ENCODE measurements at places on chromosomes 16 and 17. TPM values are rescaled to one million over a fixed set of nuclear protein-coding genes. Genes with fewer than 3 reads are reported as not detected.

The CTU2 gene
- total RNA-seq, result 13.4 TPM

- DNase-seq, result peak; percentile 81
Measured at GRCh38 chr16:67936880-67937605, 393 bp upstream of the PSMB10 start.

DNA sequence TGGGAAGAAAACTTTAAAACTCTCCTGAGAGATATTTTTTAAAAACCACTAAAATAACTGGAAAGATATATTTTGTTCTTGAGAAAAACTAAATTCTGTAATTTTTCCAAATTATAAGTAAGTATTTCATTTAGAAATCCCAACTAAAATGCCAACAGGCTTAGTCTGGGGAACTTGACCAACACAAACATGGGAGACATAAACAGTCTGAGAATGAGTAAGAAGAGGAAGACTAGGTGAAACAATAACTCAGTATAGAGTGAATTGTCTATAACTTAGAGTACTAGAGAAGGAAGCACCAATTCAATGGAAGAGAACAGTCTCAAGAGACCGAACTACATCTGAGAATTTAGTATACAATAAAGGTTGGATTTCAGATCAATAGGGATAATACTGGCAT is 2.9 kb downstream of the CMTM1 start:
- peak; percentile 28 for DNase-seq

DNA sequence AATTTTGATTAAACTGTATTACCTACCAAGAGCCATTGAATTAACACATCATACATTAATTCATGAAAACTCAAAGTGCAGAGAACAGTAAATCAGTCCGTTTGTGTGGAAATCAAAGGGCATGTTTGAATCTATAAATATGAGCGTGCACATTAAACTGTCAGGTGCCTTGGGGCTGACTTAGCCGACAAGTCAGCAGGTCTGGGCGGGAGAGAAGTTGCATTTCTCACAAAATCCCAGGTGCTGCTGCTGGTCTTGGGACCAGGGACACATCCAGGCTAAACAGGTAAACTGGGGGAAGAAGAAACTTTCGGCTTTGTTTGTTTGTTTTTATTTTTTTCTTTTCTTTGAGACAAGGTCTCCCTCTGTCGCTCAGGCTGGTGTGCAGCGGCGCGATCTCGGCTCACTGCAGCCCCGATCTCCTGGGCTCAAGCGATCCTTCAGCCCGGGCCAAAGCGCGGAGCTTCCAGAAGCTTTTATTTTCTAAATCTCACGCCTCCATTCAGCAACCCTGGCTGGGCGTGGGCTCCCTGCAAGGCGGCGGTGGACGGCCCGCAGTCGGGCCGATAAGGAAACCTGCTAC is 213.9 kb downstream of the MRTFB start:
- peak; percentile 67 for DNase-seq

DNA sequence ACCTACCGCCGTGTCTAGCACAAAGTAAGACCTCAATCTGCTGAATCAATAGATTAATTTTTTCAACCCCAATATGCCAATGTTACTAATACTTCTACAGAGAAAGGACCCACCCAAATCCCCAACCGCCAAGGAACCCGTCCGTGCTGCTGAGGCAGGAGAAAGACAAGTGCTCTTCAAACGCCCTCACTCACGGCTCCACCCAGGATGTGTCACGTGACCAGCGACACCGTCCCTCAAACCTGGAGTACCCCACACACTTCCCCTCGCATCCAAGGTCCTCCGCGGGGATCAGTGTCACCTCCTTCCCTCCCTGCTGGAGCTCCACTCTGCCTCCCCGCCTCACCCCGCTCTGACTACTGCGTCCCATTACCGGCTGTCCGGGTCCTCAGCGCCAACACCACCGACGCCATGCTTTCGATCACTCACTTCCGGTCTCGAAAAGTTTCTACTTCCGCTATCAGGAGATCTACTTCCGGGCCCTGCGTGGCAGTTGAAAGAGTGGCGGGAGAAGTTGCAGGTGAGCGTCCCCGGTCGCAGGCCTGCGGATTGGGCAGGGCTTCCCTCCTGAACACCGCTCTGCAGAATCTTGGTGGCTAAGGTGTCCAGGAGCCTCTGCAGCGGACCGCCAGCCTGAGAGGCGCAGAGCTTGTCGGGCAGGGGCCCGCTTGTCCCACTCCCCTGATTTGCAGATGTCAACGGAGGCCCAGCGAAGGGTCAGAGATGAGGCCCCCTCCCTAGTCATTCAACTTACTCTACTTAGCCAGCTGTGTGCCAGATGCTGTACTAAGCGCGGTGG is at the start of the genes EME1 and MRPL27:
TSS of gene EME1 (plus strand) at position 472 of the 799 bp plus-strand sequence. CDS start 1,980 bp downstream, outside the sequence.
TSS of gene MRPL27 (minus strand) at position 427 of the 799 bp plus-strand sequence. CDS start at position 413, 14 bp downstream.
- DNase-seq, result peak; percentile 84

- DNase-seq, result peak; percentile 54
Measured at GRCh38 chr16:67243481-67243880, 3.8 kb downstream of the FHOD1 start.

DNA sequence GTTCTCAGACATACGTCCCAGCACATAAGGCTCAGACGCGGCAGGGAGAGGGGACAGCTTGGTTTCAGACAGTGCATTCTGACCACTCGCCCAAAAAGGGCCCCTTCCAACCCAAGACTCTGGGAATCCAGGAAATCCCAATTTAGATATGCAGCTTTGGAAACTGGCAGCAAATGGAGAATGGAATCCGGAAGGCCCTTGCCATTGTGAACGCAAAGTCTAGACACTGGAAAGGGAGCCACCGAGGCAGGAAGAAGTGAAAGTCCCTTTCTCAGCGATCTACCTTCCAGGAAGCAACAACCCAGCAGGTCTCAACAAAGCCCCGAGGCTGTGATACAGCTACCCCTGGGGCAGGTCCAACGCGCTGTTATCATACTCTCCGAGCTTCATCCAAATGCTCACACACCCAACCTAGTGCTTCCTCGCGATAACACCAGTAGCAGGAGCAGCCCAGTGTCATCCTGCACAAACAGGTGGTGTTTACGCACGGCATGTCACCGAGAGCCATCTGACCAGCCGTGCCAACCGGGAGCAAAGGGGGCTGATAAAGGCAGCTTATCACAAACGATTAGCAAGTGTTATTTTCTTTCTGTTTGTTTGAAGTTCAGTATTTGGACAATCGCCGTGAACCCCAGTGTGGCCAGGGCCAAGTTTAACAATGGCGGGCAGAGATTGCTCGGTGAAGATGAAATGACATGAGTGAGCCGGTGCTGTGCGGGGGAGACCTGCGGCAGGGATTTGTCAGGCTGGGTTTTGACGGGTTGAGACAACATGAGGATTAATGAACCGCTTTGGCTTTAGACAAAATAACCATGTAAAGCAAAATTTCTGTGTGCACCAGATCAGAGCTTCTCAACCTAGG is 240.6 kb downstream of the FOXL1 start:
- no peak for DNase-seq

All from RPMI7951 (cell line).